ENCODE measurements at places on chromosomes 7 and 10. TPM values are rescaled to one million over a fixed set of nuclear protein-coding genes. Genes with fewer than 3 reads are reported as not detected.

DNA sequence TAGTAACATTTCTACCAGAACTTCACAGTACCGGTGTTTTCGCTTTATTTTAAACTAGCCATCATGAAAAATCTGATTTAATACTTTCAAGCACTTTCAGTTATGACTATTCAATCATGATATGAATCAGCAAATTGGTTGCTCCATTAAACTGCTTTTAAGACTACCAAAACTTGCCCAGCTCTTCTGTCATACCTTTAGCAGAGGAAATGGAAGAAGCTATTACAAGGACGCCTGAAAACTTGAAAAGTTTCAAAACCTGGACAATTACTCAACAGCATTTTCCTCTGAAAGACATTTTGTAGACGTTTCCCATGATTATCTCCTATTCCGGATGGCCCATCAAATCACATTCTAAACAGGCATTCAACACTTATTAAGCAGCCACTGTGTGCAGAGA, 2.0 kb downstream of the JAZF1 start:
- peak overlapping the region; percentile 89 for H3K27ac ChIP-seq
- no peak for DNase-seq
- H3K4me3 ChIP-seq = peak overlapping the region; percentile 54
- H3K4me1 ChIP-seq = no peaks in the 10 kb centered on the region

- H3K27ac ChIP-seq = no peak overlapping the region
- no peaks in the 10 kb centered on the region for H3K4me1 ChIP-seq
- no peak overlapping the region for H3K4me3 ChIP-seq
- no peaks in the 10 kb centered on the region for H3K27me3 ChIP-seq
- DNase-seq = no peak
Observed at GRCh38 chr10:84039957-84040356, 99.4 kb upstream of the GHITM start.

DNA sequence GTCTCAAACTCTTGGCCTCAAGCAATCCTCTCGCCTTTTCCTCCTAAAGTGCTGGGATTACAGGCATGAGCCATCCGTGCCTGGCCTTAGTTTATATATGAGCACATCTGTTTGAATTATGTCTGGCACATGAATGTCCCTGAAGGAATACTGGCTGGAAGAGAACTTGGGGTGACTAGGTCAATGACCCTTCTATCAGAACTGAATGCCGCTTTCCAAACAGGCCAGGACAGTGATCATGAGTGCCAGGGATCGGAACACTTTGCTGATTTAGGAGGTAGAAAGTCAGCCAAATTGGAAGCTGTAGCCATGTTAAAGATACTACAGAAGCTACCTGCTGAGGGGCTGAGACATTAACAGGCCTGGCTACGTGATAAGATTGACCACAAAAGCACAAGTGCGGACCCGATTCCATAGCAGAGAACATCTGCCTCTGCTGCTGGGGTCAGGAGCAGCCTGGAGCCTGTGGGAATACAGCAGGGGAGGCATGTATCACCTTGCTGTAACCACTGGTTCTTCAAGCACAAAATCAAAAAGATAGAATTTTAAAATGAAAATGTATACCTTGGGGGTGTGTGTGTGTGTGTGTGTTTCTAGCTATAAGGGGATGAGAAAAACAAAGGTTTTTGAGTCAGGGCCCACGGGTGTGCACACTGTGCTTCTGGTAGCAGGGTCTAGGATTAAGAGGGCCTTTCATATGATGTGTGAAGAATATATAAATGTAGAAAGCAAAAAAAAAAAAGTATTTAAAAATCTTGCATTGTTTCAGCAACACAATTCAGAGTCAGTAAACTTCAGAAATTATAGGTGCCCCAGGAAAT, 293.7 kb downstream of the BBS9 start:
- no peaks in the 10 kb centered on the region for H3K36me3 ChIP-seq
- DNase-seq = no peak
- H3K27ac ChIP-seq = no peak overlapping the region
- no peaks in the 10 kb centered on the region for H3K27me3 ChIP-seq
- H3K4me1 ChIP-seq = peaks cover 14% of the 10 kb centered on the region
- H3K4me3 ChIP-seq = no peak overlapping the region

GRCh38 chr7:15011289-15011688, 108.7 kb upstream of the DGKB start:
- H3K4me3 ChIP-seq = no peak overlapping the region
- H3K27me3 ChIP-seq = no peaks in the 10 kb centered on the region
- H3K36me3 ChIP-seq = no peaks in the 10 kb centered on the region
- no peak for DNase-seq
- no peaks in the 10 kb centered on the region for H3K4me1 ChIP-seq

- H3K4me3 ChIP-seq = no peak overlapping the region
- no peaks in the 10 kb centered on the region for H3K4me1 ChIP-seq
- H3K27ac ChIP-seq = peak overlapping the region; percentile 23
- H3K36me3 ChIP-seq = no peaks in the 10 kb centered on the region
Observed at GRCh38 chr7:43535810-43536585, 46.9 kb upstream of the STK17A start.

GRCh38 chr7:24659505-24659904, 86.3 kb downstream of the PALS2 start:
- no peaks in the 10 kb centered on the region for H3K27me3 ChIP-seq
- H3K4me1 ChIP-seq = no peaks in the 10 kb centered on the region
- H3K4me3 ChIP-seq = no peak overlapping the region
- DNase-seq = no peak
- no peaks in the 10 kb centered on the region for H3K36me3 ChIP-seq
- H3K27ac ChIP-seq = no peak overlapping the region

DNA sequence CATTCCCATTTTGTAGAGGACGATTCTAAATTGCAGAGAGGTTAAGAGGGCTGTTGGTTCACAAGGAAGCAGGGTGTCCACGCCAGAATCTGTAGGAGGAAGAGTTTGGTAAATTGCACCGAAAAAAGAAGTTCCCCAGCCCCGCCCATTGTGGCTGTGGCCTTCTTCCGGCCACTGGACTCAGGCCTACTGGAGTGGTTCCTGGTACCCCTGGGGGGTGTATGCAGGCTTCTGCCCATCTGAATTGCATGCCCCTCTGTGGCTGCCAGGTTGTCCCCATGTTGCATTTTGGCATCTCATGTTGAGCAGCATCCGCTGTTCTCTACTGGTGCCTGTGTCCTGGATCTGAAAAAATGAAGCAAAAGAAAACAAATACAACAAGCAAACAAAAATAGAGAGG, 234.2 kb downstream of the WDR11 start:
- no peak for DNase-seq
- no peak overlapping the region for H3K27ac ChIP-seq
- H3K4me1 ChIP-seq = no peaks in the 10 kb centered on the region
- no peaks in the 10 kb centered on the region for H3K27me3 ChIP-seq
- no peak overlapping the region for H3K4me3 ChIP-seq

GRCh38 chr10:121096617-121097431, 245.7 kb downstream of the WDR11 start:
- H3K4me1 ChIP-seq = no peaks in the 10 kb centered on the region
- no peak overlapping the region for H3K4me3 ChIP-seq
- DNase-seq = peak; percentile 70
- peak overlapping the region; percentile 65 for H3K27ac ChIP-seq
- no peaks in the 10 kb centered on the region for H3K27me3 ChIP-seq

GRCh38 chr10:8058274-8059111, 4.0 kb downstream of the GATA3 start:
- no peak overlapping the region for H3K27ac ChIP-seq
- peaks cover 17% of the 10 kb centered on the region for H3K4me1 ChIP-seq
- no peak overlapping the region for H3K4me3 ChIP-seq
- peaks cover under 1% of the 10 kb centered on the region for H3K27me3 ChIP-seq
- DNase-seq = no peak

TEX36 gene
- total RNA-seq = not detected

HGF gene
- total RNA-seq = 3.3 TPM

KIAA1217 gene
- total RNA-seq = 38.5 TPM

HECW1 gene
- 7.3 TPM for total RNA-seq

CLRN3 gene
- total RNA-seq = not detected

CPA4 gene
- total RNA-seq = not detected
